ENCODE measurements at places on chromosomes 1 and 21.
A peak's percentile ranks its signal among the peaks of the same experiment; 100 is the strongest.

- peak; percentile 52 for DNase-seq
Observed at GRCh38 chr1:219304227-219305226, 130.8 kb downstream of the LYPLAL1 start.

- no peak for DNase-seq
Observed at GRCh38 chr1:22262583-22262982, 119.7 kb upstream of the WNT4 start.

DNA sequence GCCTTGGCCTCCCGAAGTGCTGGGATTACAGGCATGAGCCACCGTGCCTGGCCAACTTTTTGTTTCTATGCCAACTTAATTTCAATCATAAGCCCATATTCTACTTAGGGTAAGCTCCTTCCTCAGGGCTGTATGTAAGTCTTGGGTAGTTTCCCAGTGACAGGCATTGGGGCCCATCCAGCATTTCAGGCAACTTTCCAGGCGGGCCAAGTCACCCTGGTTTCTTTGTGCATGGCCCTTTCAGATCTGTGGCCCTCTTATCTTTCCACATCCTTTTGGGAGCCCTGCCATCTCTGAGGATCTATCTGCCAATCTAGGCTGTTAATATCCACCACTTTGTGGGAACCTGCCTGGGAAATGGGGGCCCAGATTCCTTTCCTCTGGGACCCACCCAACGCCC is 58.7 kb downstream of the TNN start:
- no peak for DNase-seq

DNA sequence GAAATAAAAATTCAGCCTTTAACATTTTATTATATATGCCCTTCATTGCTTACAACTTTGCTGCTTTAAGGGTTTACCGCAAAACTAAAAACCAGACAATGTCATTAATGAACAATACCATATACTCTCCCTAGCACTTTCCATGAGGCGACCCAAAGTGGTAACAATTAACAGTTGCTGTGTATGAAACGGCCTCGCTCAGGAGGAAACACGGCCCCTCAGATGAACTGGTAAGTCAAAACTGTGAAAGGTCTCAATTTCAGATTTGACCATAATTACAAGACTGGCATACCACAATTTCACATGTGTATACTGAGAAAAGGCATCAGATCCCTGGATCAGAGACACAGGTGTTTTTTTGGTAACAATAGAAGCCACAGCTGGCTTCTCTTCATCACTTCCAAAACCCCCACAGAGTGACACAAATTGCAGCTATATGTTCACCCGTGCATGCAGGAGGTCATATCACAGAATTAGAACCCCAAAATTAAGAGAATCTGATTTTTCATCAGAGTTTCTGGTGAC is 611.9 kb upstream of the ADAMTS5 start:
- no peak for DNase-seq

DNA sequence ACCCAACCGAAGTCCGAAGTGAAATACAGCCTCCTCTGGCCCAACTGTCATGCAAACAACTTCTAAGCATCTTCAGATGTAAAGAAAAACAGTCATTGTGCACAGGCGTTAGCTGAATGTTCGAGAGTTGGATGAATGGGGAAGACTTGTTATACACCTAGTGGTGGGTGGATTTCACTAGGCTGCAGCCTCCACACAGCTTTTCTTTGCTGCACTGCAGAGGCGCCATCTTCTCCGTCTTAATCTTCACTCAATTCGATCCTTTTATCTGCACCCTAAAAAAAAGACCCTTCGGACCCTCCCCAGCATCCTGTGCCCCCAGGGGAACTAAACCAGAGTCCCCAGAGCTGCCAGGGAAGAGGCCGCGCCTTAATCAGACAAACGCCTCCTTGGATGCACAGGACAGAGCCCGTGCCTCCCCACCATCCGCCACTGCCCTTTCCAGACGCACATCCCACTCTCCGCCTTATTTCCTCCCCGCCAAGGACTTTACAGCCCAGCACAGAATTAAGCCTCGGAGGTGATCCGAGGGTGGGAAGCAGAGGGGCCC is 1.4 kb downstream of the APP start:
- DNase-seq: peak; percentile 53

- DNase-seq: no peak
Observed at GRCh38 chr1:221697923-221698425, 43.9 kb downstream of the DUSP10 start.

Data from Right ventricle myocardium superior (tissue), 1 donor.